ENCODE measurements at places on chromosomes 7 and 10. TPM values are rescaled to one million over a fixed set of nuclear protein-coding genes. Genes with fewer than 3 reads are reported as not detected.
A peak's percentile ranks its signal among the peaks of the same experiment; 100 is the strongest.

The SFTPA2 gene
- total RNA-seq: 14,717 TPM

The FAM13C gene
- total RNA-seq: 13.9 TPM

The HIPK2 gene
- 81.0 TPM for total RNA-seq

The LIPN gene
- total RNA-seq: 1.6 TPM

The THSD7A gene
- 7.2 TPM for total RNA-seq

The CALML3 gene
- not detected for total RNA-seq

The HMX2 gene
- not detected for total RNA-seq

The ZNF425 gene
- total RNA-seq: 1.2 TPM

The PRF1 gene
- 29.5 TPM for total RNA-seq

GRCh38 chr7:81789406-81790119 is 19.7 kb upstream of the HGF start:
- no peaks in the 10 kb centered on the region for H3K27me3 ChIP-seq
- peaks cover 11% of the 10 kb centered on the region for H3K4me1 ChIP-seq
- H3K4me3 ChIP-seq: no peak overlapping the region
- H3K36me3 ChIP-seq: no peaks in the 10 kb centered on the region
- H3K27ac ChIP-seq: peak overlapping the region; percentile 15

GRCh38 chr7:77867537-77867865 is 68.9 kb downstream of the PHTF2 start:
- no peaks in the 10 kb centered on the region for H3K36me3 ChIP-seq
- H3K27me3 ChIP-seq: no peaks in the 10 kb centered on the region
- H3K27ac ChIP-seq: no peak overlapping the region
- no peak for DNase-seq

- DNase-seq: no peak
- no peak overlapping the region for H3K27ac ChIP-seq
- H3K4me3 ChIP-seq: no peak overlapping the region
Measured at GRCh38 chr10:123621916-123622315, 44.2 kb upstream of the GPR26 start.

GRCh38 chr10:75226656-75227055 is 9.1 kb downstream of the COMTD1 start:
- H3K36me3 ChIP-seq: peaks cover 76% of the 10 kb centered on the region
- no peak for DNase-seq
- peaks cover 59% of the 10 kb centered on the region for H3K4me1 ChIP-seq
- H3K27ac ChIP-seq: peak overlapping the region; percentile 75
- H3K4me3 ChIP-seq: no peak overlapping the region
- no peaks in the 10 kb centered on the region for H3K27me3 ChIP-seq

- peak; percentile 66 for DNase-seq
- H3K27ac ChIP-seq: no peak overlapping the region
- no peaks in the 10 kb centered on the region for H3K4me1 ChIP-seq
- H3K27me3 ChIP-seq: peaks cover 30% of the 10 kb centered on the region
- H3K36me3 ChIP-seq: no peaks in the 10 kb centered on the region
- H3K4me3 ChIP-seq: no peak overlapping the region
Measured at GRCh38 chr7:155412416-155413253, 45.3 kb upstream of the EN2 start.

DNA sequence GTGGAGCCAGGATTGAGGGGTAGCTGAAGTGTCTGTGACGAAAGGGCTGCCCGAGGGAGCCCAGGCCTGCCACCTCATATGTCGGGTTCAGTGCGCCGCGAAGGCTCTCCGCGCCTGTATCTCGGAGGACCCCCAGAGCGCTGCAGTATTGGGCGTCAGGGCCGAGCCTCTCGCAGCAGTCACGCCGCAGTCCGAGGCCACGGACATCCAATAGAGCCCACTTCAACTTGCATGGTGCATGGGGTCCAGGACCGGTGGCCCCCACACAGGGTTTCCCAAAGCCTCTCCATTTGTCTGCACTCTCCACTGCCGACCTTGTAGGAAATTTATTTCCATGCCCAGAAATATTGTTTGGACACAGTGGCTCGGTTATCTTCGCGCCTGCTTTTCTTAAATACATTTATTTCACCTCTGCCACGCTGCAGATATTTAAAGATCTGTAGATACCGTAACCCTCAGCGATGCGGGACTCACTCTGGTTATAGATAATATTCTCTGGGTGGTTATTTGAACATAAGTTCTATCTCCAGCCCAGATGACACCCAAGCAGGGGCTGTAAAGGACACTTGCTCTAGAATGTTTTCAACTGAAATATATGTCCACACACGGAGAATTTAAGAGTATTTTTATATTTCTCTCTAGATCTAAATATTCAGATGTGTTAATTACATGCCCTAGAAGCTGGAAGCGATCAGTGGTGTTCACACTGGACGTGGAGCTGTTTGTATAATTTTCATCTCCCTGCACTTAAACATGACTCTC is 5.1 kb upstream of the ZNF503 start:
- no peaks in the 10 kb centered on the region for H3K36me3 ChIP-seq
- H3K4me3 ChIP-seq: peak overlapping the region; percentile 93
- peaks cover 16% of the 10 kb centered on the region for H3K4me1 ChIP-seq

DNA sequence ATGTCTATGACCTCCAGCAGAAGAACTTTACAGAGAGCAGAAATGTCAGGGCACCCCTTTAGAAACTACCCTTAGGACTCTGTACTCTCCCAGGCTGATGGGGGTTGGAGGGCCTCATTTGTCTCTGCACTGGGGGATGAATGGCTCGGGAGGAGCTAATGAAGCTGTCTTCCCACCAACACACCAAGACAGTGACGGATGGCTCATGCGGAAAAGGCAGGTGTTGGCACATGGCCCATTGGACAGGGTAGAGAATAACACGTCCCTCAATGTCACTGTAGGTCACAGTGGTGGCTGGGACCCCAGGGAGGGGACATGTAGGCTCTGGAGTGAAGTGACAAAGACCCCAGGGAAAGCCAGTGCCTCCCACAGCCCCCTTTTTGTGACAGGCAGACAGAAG is 64.0 kb upstream of the PCBD1 start:
- no peaks in the 10 kb centered on the region for H3K4me1 ChIP-seq
- no peak overlapping the region for H3K27ac ChIP-seq
- H3K4me3 ChIP-seq: no peak overlapping the region
- H3K36me3 ChIP-seq: no peaks in the 10 kb centered on the region
- DNase-seq: no peak
- no peaks in the 10 kb centered on the region for H3K27me3 ChIP-seq

- no peaks in the 10 kb centered on the region for H3K27me3 ChIP-seq
- no peak for DNase-seq
- H3K4me3 ChIP-seq: no peak overlapping the region
Measured at GRCh38 chr7:139589474-139589873, 66.0 kb downstream of the CLEC2L start.

GRCh38 chr7:80170445-80170844 is 35.8 kb downstream of the GNAI1 start:
- H3K4me1 ChIP-seq: no peaks in the 10 kb centered on the region
- H3K36me3 ChIP-seq: no peaks in the 10 kb centered on the region
- H3K27me3 ChIP-seq: no peaks in the 10 kb centered on the region
- H3K27ac ChIP-seq: no peak overlapping the region

- DNase-seq: no peak
- H3K4me1 ChIP-seq: no peaks in the 10 kb centered on the region
- no peak overlapping the region for H3K4me3 ChIP-seq
- no peak overlapping the region for H3K27ac ChIP-seq
- no peaks in the 10 kb centered on the region for H3K36me3 ChIP-seq
- H3K27me3 ChIP-seq: no peaks in the 10 kb centered on the region
Measured at GRCh38 chr10:18159557-18159956, 19.3 kb downstream of the CACNB2 start.

- H3K27me3 ChIP-seq: no peaks in the 10 kb centered on the region
- no peak for DNase-seq
- H3K36me3 ChIP-seq: no peaks in the 10 kb centered on the region
- no peak overlapping the region for H3K4me3 ChIP-seq
- H3K27ac ChIP-seq: no peak overlapping the region
Measured at GRCh38 chr7:117011419-117012260, 58.3 kb downstream of the ST7 start.

DNA sequence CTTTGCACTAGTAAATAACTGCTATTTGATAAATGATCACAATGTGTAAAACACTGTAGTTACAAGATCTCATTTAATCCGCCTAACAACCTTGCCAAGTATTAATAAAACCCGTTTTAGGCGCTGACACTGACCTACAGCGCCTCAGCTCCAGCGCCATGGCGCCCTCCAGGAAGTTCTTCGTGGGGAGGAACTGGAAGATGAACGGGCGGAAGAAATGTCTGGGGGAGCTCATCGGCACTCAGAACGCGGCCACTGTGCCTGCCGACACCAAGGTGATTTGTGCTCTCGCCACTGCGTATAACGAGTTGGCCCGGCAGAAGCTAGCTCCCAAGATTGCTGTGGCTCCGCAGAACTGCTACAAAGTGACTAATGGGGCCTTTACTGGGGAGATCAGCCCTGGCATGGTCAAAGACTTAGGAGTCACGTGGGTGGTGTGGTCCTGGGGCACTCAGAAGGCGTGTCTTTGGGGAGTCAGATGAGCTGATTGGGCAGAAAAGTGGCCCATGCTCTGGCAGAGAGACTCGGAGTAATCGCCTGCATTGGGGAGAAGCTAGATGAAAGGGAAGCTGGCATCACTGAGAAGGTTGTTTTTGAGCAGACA is 1.1 kb upstream of the TNPO3 start:
- H3K4me3 ChIP-seq: peak overlapping the region; percentile 83
- H3K27ac ChIP-seq: no peak overlapping the region
- DNase-seq: no peak
- peaks cover 6% of the 10 kb centered on the region for H3K27me3 ChIP-seq
- H3K36me3 ChIP-seq: no peaks in the 10 kb centered on the region

GRCh38 chr7:155257482-155258225 is 40.0 kb upstream of the INSIG1 start:
- H3K4me3 ChIP-seq: no peak overlapping the region
- H3K4me1 ChIP-seq: no peaks in the 10 kb centered on the region
- no peak overlapping the region for H3K27ac ChIP-seq
- DNase-seq: no peak

DNA sequence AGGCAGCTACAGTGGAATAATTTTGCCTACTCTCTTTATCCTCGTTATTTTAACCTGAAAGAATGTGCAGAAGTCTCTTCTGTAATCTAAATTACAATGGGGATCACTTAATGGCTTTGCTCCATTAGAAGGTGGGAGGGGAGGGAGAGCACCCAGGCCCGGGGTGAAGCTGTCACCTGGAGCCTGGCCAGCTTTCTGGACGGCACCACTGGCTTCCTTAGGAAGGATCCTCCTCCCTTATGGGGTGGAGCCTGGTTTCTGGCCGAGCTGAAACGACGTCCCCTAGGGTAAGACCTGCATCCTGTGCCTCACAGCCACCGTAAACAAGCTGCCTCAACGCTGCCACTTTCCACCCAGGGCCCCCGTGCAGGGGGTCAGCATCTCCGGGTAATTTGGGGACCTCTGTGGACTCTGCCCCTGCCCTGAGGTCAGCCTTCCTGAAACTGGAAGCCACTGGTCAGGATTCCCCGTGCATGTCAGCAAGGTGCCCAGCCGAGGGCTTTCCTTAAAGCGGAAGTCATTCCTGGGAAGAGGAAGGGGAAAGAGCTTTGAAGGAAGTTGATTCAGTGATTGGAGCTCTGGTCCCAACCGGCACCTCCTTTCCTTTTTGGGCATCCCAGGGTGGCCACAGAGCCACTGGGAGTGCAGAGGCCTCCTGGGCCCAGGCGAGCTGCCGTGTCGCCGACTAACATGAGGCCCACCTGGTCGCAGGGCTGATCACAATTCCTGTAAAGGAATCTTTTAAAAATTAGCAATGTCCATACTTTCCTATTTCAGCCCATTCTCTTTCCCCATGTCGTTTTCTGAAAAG is 569.1 kb downstream of the DNAJB6 start:
- DNase-seq: no peak
- H3K27me3 ChIP-seq: no peaks in the 10 kb centered on the region
- H3K4me3 ChIP-seq: no peak overlapping the region
- no peak overlapping the region for H3K27ac ChIP-seq

- DNase-seq: no peak
- H3K27me3 ChIP-seq: no peaks in the 10 kb centered on the region
- H3K27ac ChIP-seq: peak overlapping the region; percentile 89
- H3K36me3 ChIP-seq: no peaks in the 10 kb centered on the region
- peaks cover 39% of the 10 kb centered on the region for H3K4me1 ChIP-seq
- H3K4me3 ChIP-seq: peak overlapping the region; percentile 78
Measured at GRCh38 chr10:110007161-110007700, 553 bp upstream of the ADD3 start.

GRCh38 chr10:98570834-98571233 is 124.1 kb upstream of the HPS1 start:
- no peaks in the 10 kb centered on the region for H3K27me3 ChIP-seq
- H3K27ac ChIP-seq: no peak overlapping the region
- H3K36me3 ChIP-seq: no peaks in the 10 kb centered on the region
- H3K4me3 ChIP-seq: no peak overlapping the region
- no peak for DNase-seq

DNA sequence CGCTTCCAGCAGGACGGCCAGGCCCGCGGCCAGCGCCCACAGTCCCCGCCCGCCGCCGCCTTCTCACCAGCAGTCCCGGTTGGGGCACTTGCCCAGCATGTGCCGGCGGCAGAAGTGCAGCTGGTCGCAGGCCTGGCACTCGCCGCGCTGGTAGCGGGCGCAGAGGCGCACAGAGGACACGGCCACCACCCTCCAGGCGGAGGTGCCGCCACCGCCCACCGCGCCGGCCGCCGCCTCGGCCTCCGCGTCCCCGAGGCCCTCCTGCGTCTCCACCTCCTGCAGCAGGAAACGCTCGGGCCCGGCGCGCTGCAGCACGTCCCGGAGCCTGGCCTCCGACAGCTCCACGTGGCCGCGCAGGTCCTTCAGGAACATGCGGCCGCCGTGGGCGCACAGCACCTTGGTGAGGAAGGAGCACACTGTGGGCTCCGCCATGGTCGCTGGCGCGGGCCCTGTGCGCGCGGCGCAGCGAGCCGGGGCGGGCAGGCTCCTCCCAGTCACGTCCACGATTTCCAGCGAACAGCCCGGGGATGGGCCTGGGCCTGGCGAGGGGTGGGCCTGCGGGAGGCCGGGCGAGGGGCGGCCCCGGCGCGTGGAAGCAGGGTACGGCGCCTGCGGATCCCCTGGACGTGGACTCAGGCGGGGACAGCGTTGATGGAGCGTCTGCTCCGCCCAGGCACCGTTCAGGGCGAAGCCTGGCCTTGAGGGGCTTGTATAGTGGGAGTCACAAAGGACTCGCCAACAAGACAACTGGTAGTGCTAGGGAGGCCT is at the start of gene ZC3HAV1L:
TSS of gene ZC3HAV1L (minus strand) at position 457 of the 768 bp plus-strand sequence. CDS start at position 432, 25 bp downstream.
- H3K27me3 ChIP-seq: no peaks in the 10 kb centered on the region
- peak; percentile 66 for DNase-seq
- H3K27ac ChIP-seq: peak within 1 kb of the TSS; percentile 79
- H3K4me3 ChIP-seq: peak within 1 kb of the TSS; percentile 86
- H3K4me1 ChIP-seq: peaks cover 13% of the 10 kb centered on the region
- peaks cover 8% of the 10 kb centered on the region for H3K36me3 ChIP-seq

DNA sequence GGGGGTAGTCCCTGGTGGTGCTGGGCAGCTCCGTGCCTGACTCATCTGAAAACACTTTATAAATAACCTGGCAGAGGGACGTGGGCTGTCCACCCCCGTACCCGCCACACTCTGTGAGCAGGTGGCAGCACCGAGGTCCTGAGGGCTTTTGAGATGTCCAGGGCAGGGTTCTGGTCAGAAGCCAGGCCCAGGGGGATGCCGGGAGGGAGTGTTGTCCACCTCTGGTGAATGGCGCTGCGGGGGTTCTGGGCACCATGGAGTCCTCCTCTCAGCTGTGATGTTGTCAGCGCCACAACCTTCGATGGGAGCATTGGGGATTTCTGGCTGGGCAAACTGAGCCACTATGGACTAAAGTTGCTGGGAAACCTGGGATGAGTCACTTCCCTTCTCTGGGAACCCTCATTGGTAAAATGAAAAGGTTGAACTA is 27.4 kb upstream of the GOLGA7B start:
- H3K36me3 ChIP-seq: no peaks in the 10 kb centered on the region
- peaks cover 8% of the 10 kb centered on the region for H3K27me3 ChIP-seq
- H3K4me1 ChIP-seq: no peaks in the 10 kb centered on the region
- H3K27ac ChIP-seq: no peak overlapping the region
- no peak for DNase-seq

- H3K36me3 ChIP-seq: peaks cover 58% of the 10 kb centered on the region
- no peak overlapping the region for H3K27ac ChIP-seq
- no peak overlapping the region for H3K4me3 ChIP-seq
- peaks cover 31% of the 10 kb centered on the region for H3K4me1 ChIP-seq
Measured at GRCh38 chr7:151076863-151077704, 3.5 kb downstream of the FASTK start.
